K562 (cell line): ENCODE measurements at places on chromosomes 5 and 9. TPM values are rescaled to one million over a fixed set of nuclear protein-coding genes. Genes with fewer than 3 reads are reported as not detected.
A peak's percentile ranks its signal among the peaks of the same experiment; 100 is the strongest.

DNA sequence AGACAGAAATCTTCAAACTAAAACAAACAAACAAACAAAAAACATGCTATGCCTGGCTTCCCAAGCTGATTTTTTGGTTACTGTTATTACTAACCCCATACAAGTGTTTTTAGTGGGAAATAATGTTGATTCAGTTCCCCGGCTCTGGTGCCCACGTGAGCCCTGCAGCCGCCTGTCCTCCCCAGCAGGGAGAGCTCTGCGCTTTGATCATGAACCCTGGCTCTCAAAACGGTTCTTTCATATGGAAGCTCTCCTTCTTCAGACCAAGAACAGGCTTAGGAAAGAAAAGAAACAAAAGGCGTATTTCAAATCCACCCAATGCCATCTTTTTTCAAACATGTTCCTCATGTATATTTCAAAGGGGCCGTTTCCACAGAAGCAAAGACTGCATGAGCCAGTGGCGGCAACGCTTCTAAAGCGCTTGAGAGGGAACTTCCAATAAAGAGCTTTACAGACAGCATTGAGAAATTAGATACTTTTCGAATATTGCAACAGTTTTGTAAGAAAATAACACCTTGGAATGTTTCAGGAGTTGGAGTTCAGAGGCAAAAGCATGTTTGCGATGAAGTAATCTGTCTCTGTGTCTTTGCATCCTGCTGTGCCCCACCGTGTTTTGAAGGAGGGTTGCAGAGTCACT, 74.8 kb downstream of the ICE1 start:
- DNase-seq: peak; percentile 48

GRCh38 chr5:67969176-67969575, 246.4 kb upstream of the PIK3R1 start:
- no peak for DNase-seq

- no peak for DNase-seq
Measured at GRCh38 chr5:96468956-96469355, 35.9 kb upstream of the PCSK1 start.

The MEF2C gene
- 56.5 and 64.5 TPM in 2 replicates for total RNA-seq

The FGF18 gene
- 0.18 TPM in 1 of 2 replicates, not detected in the other for total RNA-seq

The STC2 gene
- 19.2 and 21.8 TPM in 2 replicates for total RNA-seq

The ADAMTS2 gene
- 0.07 TPM in 1 of 2 replicates, not detected in the other for total RNA-seq

DNA sequence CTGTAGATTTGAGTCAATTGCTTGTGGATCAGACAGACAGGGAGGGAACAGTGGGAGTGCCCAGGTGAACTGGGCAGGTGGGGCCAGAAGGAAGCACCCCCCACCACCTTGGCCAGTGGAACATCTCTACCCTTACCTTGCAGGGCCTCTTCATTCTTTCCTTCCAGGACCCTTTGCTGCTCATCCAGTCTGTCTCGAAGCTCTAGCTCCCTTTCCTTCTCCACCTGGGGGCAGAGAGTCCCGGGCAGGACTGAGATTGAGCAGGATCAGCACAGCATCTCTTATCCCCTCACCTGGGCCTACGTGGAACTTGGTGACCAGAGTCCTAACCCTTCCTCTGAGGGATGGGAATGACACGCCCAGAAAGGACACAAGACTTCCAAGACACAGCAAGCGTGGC, 25.0 kb downstream of the CCDC69 start:
- no peak for DNase-seq

DNA sequence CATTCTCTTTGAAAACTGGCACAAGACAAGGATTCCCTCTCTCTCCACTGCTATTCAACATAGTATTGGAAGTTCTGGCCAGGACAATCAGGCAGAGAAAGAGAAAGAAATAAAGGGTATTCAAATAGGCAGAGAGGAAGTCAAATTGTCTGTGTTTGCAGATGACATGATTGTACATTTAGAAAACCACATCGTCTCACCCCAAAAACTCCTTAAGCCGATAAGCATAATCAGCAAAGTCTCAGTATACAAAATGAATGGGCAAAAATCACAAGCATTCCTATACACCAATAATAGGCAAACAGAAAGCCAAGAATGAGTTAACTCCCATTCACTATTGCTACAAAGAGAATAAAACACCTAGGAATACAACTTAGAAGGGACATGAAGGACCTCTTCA, 21.0 kb upstream of the EPB41L4A start:
- no peak for DNase-seq

DNA sequence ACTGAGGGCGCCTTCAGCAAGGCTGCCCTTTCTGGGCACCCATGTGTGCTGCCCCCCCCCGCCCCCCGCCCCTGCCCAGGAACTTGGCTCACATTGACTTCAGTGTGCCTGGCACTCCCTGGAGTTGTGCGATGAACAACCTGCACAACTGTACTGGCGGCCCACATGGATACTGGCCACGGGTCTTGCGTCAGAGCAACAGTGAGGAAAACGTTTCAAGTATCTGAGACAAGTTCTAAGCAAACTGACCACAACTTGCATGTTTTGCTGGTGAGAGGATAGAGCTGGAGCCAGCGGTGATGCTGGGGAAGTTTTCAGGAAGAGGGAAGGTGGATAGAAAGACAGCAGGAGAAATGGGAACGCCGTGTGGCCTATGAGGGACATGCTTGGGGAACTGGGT, 45.4 kb downstream of the HABP4 start:
- DNase-seq: no peak

DNA sequence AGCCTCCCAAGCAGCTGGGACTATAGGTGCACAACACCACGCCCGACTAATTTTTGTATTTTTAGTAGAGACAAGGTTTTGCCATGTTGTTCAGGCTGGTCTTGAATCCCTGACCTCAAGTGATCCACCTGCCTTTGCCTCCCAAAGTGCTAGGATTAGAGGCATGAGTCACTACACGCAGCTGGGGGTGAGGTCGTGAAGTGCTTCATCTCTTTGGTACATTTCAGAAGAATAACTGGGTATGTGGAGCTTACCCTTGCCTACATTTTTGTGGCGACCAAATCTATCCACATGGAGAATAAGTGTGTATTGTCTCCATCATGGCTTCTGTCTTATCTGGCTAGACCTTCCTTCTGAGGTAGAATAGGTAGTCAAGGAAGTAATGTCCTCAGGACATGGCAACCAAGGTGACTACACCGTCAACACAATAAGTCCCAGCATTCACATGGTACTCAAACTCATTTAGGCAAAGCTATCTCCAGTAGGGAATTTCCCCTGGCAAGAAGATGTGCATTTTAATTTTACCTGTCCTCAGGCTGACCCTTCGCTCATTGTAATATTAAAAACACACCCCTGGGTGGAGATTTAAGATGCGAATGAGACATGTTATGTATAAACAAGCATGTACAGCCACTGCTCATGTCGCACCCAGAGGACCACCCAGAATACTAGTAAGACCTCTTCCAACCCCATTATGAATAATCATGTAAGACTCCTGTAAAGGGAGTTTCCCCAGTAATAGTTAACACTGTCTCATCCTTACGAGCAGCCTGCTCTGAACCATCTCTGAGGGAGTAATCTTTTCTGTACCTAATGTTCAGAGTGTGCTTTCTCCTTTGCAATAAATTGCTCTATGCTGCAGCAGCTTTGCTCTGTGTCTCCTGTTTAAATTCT, 1173.2 kb downstream of the TAF11L14 start:
- DNase-seq: peak; percentile 21

DNA sequence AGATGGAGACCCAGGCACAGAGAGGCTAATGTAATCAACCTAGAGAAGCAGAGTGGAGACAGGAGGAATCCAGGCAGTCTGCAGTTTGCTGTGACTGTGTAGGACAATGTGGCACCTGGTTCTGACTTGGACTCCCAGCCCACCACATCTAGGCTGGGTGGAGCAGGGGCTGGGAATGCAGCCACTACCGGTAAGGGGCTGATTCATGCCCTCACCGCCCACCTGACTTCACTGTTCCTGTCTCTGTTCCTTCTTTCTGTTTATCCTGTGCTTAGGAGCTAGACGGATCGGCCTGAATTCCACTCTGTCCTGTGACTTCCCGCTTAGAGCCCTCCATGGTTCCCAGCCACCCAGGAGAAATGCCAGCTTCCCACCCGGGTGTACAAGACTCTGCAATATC, 2.6 kb downstream of the PDLIM4 start:
- no peak for DNase-seq

DNA sequence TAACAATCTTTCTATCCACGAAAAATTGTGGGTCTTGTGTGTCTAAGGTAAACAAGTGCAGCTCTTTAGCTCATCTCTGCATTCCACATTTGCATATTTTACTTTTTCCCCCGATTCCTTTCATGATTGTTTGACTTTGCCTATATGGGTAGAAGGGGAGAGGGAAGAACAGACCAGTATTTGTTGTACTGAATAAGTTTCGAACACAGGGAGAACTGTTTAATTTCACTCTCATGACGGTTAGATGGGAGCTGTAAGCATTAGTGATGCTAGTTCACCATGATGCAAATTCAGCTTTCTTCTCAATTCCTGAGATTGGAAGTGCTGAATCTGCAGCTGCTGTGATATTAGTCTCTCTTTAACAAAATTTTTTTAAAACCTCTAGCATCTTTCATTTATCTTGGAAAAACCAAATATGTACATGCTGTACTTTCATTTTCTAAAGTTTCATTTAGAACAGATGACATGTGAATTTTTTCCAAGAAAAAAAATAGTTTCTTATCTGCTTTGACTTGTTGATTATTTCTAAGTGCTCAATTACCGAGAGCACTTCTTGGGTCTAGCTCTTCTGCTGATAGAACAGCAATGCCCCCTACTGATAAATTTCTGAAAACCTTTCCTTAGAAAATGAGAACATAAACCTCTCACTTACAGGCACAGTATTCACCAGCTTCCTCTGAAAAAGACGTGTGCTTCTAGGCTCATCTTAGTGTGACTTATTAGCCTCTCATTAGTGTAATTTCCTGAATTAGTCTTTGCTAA, 149.5 kb downstream of the BAAT start:
- no peak for DNase-seq

DNA sequence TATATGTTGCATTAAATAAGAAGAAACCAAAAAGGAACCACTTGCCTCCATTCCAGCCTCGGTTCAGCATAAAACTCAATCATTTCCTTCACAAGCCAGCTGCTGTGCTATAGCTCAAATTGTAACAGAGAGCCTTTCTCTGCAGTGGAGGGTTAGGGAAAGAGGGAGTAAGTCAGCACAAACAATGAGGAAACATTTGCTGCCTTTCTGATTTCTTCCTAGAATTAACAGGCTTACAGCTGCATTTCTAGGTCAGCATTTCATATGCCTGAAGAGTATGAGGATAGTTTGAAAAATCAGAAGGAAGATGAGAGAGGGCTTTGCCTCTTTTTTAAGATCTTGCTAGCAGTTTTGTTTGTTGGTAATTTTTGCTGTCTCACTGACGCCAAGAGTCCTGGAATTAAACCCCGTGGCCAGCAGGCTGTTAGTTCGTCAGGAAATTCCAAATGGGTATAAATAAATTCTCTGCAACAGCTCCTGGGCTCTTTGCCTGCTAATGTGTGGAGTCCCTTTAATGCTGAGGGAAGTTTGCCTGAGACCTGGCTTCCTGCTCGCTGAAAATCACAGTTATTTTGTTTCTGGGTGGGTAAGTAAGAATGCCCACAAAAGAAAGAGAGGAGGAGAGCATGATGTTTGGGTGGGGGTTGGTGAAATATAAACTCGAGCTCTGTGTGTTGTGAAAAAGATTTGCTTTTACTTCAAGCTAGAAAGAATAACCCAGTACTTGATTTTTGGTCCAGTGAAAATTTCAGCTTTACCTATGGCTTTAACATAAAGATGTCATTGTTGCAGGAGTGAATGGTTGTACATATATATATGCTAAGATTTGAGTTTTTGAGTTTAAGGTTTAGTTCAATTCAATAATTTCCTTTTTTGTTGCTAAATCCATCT, 148.1 kb upstream of the DMRT1 start:
- DNase-seq: no peak

DNA sequence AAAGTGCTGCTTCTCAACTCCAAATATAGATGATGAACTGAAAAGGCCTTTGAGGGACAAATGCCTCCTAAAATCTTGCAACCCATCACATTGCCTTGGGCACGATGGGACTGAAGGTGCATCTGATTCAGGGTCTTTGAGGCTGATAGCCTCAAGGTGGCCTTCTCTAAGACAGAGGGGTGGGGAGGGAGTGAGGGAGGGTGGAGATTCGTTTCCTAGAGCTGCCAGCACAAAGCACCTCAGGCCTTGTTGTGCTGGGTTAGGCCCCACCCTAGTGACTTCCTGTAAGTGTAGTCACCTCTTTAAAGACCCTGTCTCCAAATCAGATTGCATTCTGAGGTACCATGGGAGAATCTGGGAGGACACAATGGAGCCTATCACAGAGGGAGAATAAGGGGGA, 57.1 kb downstream of the BARX1 start:
- no peak for DNase-seq

The SLC6A3 gene
- total RNA-seq: not detected in 2 replicates

- DNase-seq: no peak
Measured at GRCh38 chr5:69042500-69042899, 51.3 kb upstream of the SLC30A5 start.

GRCh38 chr9:82911996-82912395, 150.9 kb downstream of the RASEF start:
- no peak for DNase-seq

GRCh38 chr9:134180786-134181647, 16.7 kb upstream of the RNU6ATAC start:
- no peak for DNase-seq

GRCh38 chr9:34507556-34507955, 15.2 kb downstream of the ENHO start:
- no peak for DNase-seq

The MGAT4B gene
- 120 and 133 TPM in 2 replicates for total RNA-seq

The HTR4 gene
- not detected in 2 replicates for total RNA-seq

The PDE4D gene
- total RNA-seq: 0.16 and 0.38 TPM in 2 replicates

- no peak for DNase-seq
Measured at GRCh38 chr9:81627481-81627880, 61.9 kb downstream of the TLE1 start.

- DNase-seq: no peak
Measured at GRCh38 chr9:124477648-124478285, 27.5 kb downstream of the ADGRD2 start.

The C5orf34 gene
- total RNA-seq: 13.8 and 15.7 TPM in 2 replicates

The SPATA31C1 gene
- total RNA-seq: 0.07 TPM in 1 of 2 replicates, not detected in the other

The FAM219A gene
- total RNA-seq: 8.4 and 8.6 TPM in 2 replicates

GRCh38 chr9:37324691-37325490, 97.6 kb upstream of the GRHPR start:
- no peak for DNase-seq

The AFAP1L1 gene
- total RNA-seq: 0.07 and 0.13 TPM in 2 replicates

- DNase-seq: no peak
Measured at GRCh38 chr5:139131465-139131864, 66.7 kb downstream of the SIL1 start.

The ENC1 gene
- total RNA-seq: 2.5 and 2.6 TPM in 2 replicates

The CCL19 gene
- not detected in 2 replicates for total RNA-seq

The FOXI1 gene
- total RNA-seq: not detected in 2 replicates

DNA sequence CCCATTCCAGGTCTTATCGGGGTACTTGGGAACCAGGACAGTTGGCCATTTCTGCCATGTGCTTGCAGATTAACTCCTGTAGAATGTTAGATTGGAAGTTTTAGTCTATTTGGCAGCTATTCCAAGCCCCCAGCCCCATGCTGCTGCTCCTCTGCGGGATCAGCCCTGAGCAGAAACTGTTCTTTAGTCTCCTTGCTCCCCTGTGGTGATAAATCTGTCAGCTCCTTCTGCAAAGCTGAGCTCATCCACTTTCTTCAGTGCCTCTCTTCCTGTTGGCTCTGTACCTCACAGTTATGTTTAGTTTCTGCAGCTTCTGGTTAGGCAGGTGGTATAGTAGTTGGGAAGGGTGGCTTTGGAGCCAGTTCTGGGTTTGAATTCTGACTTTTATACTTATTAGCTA, 170.4 kb downstream of the GRIA1 start:
- DNase-seq: no peak

The SPINK1 gene
- 2.2 and 2.8 TPM in 2 replicates for total RNA-seq

GRCh38 chr9:126442636-126443035, 116.0 kb downstream of the MVB12B start:
- no peak for DNase-seq
